ENCODE measurements at places on chromosomes 12 and 14. TPM values are rescaled to one million over a fixed set of nuclear protein-coding genes. Genes with fewer than 3 reads are reported as not detected.
A peak's percentile ranks its signal among the peaks of the same experiment; 100 is the strongest.

DNA sequence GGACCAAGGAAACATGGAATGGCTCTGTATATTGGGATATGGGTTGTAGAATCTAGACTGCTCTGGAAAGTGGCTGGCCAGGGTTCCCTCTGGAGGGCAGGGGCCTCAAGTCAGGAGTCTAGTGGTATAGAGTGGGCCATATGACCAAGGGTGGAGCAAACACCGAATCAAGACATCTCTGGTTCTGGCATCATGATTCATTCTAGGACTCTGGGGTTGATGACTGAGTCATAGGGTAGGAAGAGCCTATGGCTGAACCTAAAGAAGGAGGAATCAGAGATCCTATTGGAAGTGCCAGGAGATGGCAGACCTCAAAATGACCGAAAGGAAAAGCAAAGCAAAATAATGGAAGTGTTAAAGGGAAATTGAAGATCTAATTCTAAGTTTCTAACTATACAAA lies 356.4 kb upstream of the PRICKLE1 start:
- H3K4me3 ChIP-seq, result no peak overlapping the region
- H3K36me3 ChIP-seq, result no peaks in the 10 kb centered on the region
- H3K27ac ChIP-seq, result no peak overlapping the region
- H3K27me3 ChIP-seq, result no peaks in the 10 kb centered on the region
- DNase-seq, result no peak

RASAL1 gene
- 14.9 TPM for total RNA-seq

GRCh38 chr12:132502149-132502881 lies 12.4 kb downstream of the FBRSL1 start:
- H3K27ac ChIP-seq, result no peak overlapping the region
- no peak overlapping the region for H3K4me3 ChIP-seq
- H3K4me1 ChIP-seq, result no peaks in the 10 kb centered on the region
- H3K27me3 ChIP-seq, result no peaks in the 10 kb centered on the region
- no peak for DNase-seq

- DNase-seq, result peak; percentile 44
- no peaks in the 10 kb centered on the region for H3K27me3 ChIP-seq
- H3K27ac ChIP-seq, result peak overlapping the region; percentile 93
Measured at GRCh38 chr14:39218171-39218769, 15.4 kb upstream of the MIA2 start.

DNA sequence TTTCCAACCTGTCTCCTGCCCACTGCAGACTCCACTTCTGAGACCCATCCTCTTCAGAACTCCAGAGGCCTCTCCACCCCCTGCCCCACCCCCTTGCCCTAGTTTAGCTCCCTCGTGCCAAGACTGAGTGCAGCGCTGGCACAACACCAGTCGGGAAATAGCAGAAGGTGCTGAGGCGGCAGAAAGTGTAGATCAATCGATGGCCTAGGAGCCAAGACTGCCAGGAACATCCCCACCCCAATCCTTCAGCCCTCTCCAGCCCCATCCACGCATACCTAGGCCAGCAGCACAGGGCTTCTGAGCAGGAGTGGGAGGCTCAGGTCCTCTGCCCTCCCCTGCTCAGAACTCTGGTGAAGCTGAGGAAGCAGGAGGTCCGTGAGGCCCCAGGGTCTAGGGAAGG lies 1.1 kb downstream of the CPNE6 start:
- H3K36me3 ChIP-seq, result no peaks in the 10 kb centered on the region
- no peak overlapping the region for H3K4me3 ChIP-seq
- H3K27me3 ChIP-seq, result peaks cover 13% of the 10 kb centered on the region
- DNase-seq, result no peak
- no peak overlapping the region for H3K27ac ChIP-seq

DNA sequence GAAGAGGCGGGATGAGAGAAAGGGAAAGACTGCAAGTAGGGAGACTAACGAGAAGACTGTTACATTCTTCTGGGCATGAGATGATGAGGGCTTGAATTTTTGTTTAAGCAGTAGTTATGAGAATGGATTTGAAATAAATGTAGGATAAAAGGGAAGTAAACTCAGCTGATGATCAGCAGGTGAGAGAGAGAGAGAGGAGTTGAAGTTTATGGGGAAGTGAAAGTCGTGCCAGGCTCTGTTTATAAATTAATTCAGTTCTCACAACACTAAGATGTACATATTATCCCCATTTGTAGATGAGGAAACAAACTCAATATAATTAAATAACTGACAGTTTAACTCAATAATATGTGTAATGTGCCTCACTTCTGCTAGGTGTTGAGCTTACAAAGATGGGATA lies 170.0 kb upstream of the RMST start:
- H3K4me3 ChIP-seq, result no peak overlapping the region
- DNase-seq, result no peak
- no peaks in the 10 kb centered on the region for H3K4me1 ChIP-seq
- H3K36me3 ChIP-seq, result no peaks in the 10 kb centered on the region
- no peaks in the 10 kb centered on the region for H3K27me3 ChIP-seq

GALNT9 gene
- 16.1 TPM for total RNA-seq

SDSL gene
- total RNA-seq, result 26.6 TPM

DNA sequence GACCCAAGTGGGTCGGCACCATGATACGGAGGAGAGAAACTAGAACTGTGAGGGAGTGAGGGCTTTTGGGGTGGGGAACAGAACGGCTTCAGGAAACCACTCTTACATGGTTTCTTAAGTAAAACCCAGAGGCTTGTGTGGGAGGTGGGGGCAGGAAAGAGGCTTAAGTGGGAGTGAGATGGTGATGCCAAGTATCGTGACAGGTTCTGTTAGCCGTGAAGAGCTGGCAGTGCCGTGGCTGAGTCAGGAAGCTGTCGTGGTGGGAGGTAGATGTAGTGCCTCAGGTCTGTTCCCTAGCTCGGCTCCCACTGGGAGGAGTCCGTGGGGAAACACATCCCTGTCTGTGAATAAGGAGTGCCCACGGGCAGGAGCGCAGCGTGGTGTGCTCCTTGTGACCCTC lies 185.8 kb upstream of the FKBP4 start:
- H3K4me3 ChIP-seq, result no peak overlapping the region
- H3K27ac ChIP-seq, result no peak overlapping the region
- H3K36me3 ChIP-seq, result no peaks in the 10 kb centered on the region
- DNase-seq, result no peak

DNA sequence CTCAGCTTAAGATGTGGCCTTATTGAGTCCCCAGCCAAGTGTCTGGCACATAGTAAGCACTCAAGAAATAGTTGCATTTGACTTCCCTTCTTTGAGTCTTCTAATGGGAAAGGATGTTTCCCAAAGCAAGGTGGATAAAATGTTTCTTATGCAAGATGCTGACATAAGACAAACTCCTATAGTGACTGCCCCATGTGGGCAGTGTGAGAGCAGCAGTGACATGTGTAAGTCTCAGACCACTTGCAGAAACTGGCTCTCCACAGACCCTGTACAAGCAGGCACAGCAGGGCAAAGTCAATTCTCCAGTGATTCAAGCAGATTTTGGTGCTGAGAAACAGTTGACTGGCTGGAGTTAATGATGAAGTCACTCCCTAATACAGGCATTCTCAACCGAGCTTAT lies 255.3 kb downstream of the ANO2 start:
- no peaks in the 10 kb centered on the region for H3K36me3 ChIP-seq
- H3K27ac ChIP-seq, result no peak overlapping the region
- peaks cover 53% of the 10 kb centered on the region for H3K27me3 ChIP-seq
- DNase-seq, result no peak
- H3K4me3 ChIP-seq, result no peak overlapping the region

DNA sequence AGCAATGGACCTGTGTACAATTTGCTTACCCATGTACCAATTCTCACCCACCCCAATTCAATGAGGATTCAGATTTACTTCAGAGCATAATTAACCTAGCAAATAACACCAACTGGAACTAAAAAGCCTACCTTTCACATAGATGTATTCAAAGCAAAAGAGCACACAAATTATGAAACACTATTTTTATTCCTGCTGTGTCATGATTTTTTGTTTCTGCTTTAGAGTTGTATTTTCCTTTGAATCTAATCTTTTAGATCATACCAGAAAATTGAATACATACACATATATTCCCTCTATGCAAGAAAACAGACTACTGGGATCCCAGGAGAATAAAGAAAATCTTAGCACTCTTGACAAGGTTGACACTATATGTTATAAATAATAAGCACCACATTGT lies 5.9 kb downstream of the KICS2 start:
- H3K27me3 ChIP-seq, result no peaks in the 10 kb centered on the region
- peaks cover 14% of the 10 kb centered on the region for H3K36me3 ChIP-seq
- no peak overlapping the region for H3K4me3 ChIP-seq
- peaks cover 27% of the 10 kb centered on the region for H3K4me1 ChIP-seq
- DNase-seq, result no peak

DNA sequence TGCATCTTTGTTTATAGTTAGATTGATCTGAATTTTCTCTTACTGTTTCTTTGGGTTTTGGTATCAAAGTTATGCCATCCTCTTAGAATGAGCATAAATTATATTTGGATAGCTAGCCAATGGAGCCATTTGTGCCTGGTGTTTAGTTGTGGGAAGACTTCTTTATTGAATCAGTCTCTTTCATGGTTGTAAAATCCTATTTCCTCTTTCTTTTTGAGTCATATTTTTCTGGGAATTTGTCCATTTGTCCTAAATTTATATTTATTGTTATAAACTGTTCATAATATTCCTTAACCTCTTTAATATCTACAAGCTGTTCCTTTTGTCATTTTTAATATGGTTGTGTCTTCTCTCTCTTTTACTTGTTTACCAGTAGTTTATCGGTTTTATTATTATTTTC lies 462.5 kb downstream of the AEBP2 start:
- no peak overlapping the region for H3K27ac ChIP-seq
- H3K4me3 ChIP-seq, result no peak overlapping the region
- no peaks in the 10 kb centered on the region for H3K4me1 ChIP-seq
- no peaks in the 10 kb centered on the region for H3K36me3 ChIP-seq

Measured in PC-9 (cell line).